ENCODE measurements at places on chromosomes 7 and 10. TPM values are rescaled to one million over a fixed set of nuclear protein-coding genes. Genes with fewer than 3 reads are reported as not detected.

Gene LLCFC1
- not detected for total RNA-seq

Gene GTF2IRD1
- 54.6 TPM for total RNA-seq

Gene MKI67
- total RNA-seq, result 111 TPM

GRCh38 chr7:116802746-116803152, 59.6 kb upstream of the CAPZA2 start:
- no peak overlapping the region for H3K4me3 ChIP-seq
- no peaks in the 10 kb centered on the region for H3K36me3 ChIP-seq
- peaks cover 72% of the 10 kb centered on the region for H3K4me1 ChIP-seq
- no peak for DNase-seq

DNA sequence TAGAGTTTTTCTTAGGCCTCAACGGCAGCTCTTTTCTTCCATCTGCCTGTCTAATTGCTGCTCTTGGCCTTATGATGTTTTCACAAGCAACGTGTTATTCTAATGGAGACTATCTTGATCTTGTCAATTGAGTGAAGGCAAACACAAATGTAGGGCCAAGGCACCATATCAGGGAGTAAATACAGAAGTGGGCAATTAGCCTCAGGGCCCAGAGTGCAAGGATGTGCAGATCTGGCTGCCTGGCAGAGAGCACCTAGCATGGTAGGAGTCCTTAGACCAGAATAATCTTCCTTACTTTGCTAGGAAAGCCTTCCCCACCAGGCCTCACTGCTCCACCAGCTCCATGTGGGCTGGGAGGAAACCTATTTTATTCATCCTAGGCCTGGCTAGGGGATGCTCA, 590.9 kb downstream of the LRMDA start:
- H3K4me1 ChIP-seq, result no peaks in the 10 kb centered on the region
- H3K36me3 ChIP-seq, result no peaks in the 10 kb centered on the region
- H3K27ac ChIP-seq, result no peak overlapping the region
- H3K4me3 ChIP-seq, result no peak overlapping the region
- H3K27me3 ChIP-seq, result no peaks in the 10 kb centered on the region

GRCh38 chr10:44995914-44996669, 4.6 kb upstream of the ZNF22 start:
- H3K36me3 ChIP-seq, result no peaks in the 10 kb centered on the region
- H3K27ac ChIP-seq, result peak overlapping the region; percentile 60
- no peaks in the 10 kb centered on the region for H3K27me3 ChIP-seq
- no peak for DNase-seq

GRCh38 chr7:30734497-30734896, 17.4 kb upstream of the INMT start:
- H3K4me1 ChIP-seq, result no peaks in the 10 kb centered on the region
- H3K36me3 ChIP-seq, result no peaks in the 10 kb centered on the region
- no peak overlapping the region for H3K4me3 ChIP-seq
- no peak for DNase-seq

DNA sequence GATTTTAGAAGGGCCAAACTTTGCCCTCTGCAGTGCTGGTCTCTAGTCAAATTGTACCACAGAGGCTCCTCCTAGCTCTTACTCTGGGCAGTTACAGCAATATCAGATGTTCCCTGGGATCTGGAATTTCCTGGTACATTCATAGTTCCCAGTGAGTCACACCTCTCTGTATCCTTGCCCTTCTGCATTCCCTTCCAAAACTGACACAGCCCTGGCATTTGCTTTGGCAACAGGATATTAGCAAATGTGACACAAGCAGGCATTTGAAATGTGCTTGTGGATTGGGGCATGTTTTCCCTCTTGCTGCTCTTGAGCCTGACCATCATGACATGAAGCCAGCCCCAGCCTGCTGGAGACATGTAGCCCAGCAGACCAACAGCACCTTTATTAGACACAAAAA, 284.7 kb upstream of the AKR1E2 start:
- no peak overlapping the region for H3K4me3 ChIP-seq
- no peak overlapping the region for H3K27ac ChIP-seq
- no peaks in the 10 kb centered on the region for H3K36me3 ChIP-seq
- no peaks in the 10 kb centered on the region for H3K27me3 ChIP-seq

DNA sequence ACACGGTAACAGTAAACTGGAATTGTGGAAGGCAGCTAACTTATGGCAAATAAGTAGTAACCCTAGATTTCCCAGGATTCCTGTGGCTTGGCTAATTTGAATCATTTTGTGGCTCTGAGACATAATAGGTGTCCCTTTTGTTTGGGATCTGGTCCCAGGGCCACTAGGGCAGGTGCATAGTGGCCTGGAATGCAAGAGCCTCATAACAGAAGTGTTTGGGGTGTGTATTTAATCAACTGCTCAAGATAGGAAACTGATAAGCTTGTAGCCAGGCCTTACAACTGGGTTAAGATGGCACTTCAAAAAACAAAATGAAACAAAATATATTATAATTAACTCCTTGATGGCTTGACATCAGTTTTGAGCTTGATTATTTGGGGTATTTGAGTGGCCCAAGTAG, 541.8 kb downstream of the ETV1 start:
- DNase-seq, result no peak
- no peaks in the 10 kb centered on the region for H3K27me3 ChIP-seq
- 0 out of 2 replicates have a peak, but pooled peaks cover 4% of the 10 kb centered on the region for H3K4me1 ChIP-seq
- no peak overlapping the region for H3K27ac ChIP-seq
- no peak overlapping the region for H3K4me3 ChIP-seq
